ENCODE measurements at places on chromosomes 11 and 22.

DNA sequence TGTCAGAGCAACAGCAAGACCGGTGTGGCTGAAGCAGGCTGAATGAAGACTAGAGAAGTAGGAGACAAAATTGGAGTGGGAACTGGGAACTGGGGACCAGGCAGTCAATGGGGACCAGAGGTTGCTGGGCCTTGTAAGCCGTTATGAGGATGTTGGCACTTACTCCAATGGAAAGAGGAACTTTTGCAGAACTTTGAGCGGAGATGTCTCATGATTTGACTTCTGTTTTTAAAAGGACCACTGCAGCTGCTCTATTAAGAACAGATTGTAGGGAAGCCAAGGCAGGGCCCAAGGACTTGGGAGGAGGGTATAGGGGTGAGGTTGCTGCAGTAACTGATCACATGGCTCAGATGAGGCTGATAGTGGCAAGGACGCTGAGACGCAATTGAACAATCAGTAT, 34.2 kb downstream of the IL18 start:
- no peak for DNase-seq

- no peak for DNase-seq
Observed at GRCh38 chr11:23311986-23312940, 452.0 kb upstream of the CCDC179 start.

GRCh38 chr11:119531056-119531455, 108.1 kb upstream of the THY1 start:
- no peak for DNase-seq

- no peak for DNase-seq
Observed at GRCh38 chr11:63480039-63480438, 10.9 kb downstream of the PLAAT5 start.

- DNase-seq: no peak
Observed at GRCh38 chr22:33409079-33409478, 350.9 kb upstream of the SYN3 start.

DNA sequence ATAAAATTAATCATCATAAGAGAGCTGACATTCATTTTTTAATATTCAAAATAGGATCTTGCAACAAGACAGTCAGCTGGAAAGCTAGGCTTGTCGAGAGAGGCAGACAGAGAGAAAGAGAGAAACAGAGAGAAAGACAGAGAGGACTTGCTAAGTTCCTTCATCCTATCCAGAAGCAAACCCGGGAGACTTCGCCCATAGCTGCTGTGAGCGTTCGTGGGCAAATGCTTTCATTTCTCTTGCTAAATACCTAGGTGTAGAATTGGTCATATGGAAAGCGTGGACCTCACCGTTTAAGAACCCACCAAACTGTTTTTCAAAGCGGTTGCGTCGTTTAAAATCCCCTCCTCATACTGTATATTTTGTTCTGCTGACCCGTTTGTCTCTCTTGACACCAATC, 25.3 kb upstream of the KRTAP5-6 start:
- DNase-seq: no peak

GRCh38 chr11:103170865-103171264, 61.6 kb downstream of the DYNC2H1 start:
- no peak for DNase-seq

DNA sequence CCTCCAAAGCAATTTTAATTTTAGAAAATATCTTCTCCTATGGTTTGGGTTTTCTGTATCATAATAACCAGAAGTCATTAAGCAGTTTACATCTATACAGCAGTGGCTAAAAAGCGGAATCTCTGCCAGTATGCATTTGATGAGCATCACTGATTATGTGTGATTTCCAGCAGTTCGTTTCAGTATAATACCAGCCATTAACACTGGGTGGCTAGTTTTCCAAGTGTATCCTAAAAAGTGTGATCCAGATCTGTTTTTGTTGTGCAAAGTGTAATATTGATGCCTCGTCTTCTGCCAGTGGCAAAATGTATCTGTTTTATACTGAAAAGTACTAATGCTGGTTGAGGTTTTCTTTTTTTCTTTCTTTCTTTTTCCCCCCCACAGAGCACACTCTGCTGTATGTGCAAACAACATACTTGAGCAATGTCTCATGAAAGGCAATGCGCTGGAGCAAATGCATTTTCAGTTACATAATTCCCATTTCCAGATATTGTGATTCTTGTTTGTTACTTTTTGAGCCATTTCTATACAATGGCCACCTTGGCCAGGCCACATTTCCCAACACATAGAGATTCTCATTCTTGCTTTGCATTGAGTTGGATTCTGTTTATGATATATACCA, 64.2 kb downstream of the SLC36A4 start:
- DNase-seq: no peak

- no peak for DNase-seq
Observed at GRCh38 chr11:29119116-29119515, 897.7 kb downstream of the KCNA4 start.

DNA sequence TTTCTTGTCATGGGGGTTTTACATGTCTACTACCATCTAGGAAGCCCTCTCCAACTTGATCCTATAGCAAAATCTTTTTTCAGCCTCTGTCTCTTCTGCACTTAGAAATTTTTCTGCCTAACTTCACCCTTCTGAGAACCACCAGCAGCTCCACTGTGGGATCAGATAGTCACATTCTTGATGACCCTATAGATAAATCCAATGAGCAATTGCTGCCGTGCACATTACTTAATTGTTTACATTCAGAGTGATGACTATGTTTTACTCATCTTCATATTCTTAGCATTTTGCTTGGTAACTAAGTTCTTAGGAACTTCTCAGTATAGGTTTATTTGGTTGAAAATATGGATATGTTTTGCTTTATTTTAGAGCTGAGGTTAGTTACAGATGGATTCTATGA, 12.4 kb upstream of the ETS1 start:
- no peak for DNase-seq

- DNase-seq: no peak
Observed at GRCh38 chr22:50074056-50074455, 11.2 kb downstream of the MLC1 start.

- peak; percentile 27 for DNase-seq
Observed at GRCh38 chr11:16841984-16842383, 103.5 kb downstream of the C11orf58 start.

DNA sequence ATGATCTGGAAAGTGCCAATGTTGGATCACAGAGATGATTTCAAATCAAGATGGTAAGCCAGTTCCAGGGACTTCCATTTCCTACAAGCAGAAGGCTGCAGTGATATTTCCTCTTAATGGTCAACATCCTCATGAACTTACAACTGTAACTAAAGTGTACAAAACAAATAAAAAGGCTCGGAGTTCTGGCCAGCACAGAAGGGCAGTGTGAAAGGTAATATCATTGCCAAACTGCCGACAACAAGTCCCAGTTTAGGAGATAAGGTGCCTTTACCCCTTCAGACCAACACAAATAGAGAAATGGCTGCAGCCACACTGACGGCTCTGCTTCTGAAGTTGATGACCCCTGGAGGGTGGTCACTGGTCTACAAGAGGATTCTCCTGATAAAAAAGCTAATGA, 91.1 kb downstream of the ETS1 start:
- DNase-seq: no peak

DNA sequence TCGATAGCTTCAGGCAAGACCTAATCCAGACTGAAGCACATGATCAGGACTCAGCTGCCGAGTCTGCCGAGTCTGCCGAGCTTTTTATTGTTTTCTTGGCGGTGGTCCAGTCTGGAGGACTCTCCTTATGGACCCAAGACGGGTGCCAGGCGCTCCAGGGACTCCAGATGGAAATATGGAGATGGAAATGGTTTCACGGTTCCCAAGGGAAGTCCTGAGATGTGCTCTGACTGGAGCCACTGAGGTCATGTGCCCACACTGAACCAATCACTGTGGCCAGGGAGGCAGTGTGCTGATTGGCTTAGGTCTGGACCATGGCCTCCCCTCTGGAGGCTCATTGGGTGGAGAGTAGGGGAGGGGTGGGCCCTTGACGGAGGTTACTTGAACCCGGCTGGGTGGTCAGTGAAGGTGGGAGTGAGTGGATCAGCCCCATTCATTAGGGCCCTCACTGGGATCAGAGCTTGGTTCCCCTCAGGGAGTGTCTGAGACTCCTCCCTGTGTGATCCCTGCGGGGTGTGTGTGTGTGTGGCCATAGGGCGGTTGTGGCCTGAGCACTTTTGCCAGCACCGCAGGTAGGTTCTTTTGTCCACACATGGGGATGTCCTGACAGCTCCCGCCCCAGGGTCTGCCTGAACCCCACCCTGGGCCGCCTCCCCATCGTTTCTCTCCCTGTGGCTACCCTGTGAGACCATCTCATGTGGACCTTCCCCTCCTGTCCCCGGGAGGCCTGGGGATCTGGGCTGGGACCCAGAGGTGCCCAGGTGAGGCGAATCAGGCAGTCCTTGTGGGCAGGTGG, 14.0 kb downstream of the RPS6KA4 start:
- no peak for DNase-seq

GRCh38 chr11:106670069-106670468, 348.2 kb downstream of the GUCY1A2 start:
- DNase-seq: no peak

DNA sequence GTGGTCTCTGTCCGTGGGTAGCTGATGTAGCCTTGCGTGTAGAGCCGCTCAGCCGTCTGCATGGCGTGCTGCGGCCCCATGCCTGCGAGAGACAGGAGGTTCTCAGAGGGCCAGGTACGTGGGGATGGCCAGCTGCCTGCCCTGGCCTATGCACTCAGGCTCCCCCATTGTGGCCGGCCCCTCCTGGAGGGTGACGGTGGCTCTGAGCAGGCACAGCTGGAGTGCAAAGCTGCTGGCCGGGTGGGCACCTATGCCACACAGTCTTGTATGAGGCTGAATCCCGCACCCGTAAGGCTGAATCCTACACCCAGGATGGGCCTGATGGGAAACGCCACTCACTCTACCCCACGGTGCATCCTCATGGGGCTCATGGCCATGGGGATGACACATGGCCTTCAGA, 11.6 kb upstream of the PPM1F start:
- no peak for DNase-seq

DNA sequence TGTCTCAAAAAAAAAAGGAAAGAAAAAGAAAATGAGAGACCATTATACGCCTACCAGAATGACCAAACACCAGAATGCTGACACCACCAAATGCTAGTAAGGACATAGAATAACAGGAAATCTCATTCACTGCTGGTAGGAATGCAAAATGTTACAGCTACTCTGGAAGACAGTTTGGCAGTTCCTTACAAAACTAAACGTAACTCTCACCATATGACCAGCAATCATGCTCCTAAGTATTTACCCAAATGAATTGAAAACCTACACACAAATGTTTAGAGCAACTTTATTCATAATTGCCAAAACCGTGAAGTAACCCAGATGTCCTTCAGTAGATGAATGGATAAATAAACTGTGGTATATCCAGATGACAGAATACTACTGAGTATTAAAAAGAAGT, 7.2 kb downstream of the CHKA start:
- DNase-seq: no peak

- no peak for DNase-seq
Observed at GRCh38 chr11:9170450-9170849, 79.1 kb upstream of the SCUBE2 start.

GRCh38 chr11:62391642-62392425, 27.0 kb upstream of the SCGB1A1 start:
- DNase-seq: no peak

DNA sequence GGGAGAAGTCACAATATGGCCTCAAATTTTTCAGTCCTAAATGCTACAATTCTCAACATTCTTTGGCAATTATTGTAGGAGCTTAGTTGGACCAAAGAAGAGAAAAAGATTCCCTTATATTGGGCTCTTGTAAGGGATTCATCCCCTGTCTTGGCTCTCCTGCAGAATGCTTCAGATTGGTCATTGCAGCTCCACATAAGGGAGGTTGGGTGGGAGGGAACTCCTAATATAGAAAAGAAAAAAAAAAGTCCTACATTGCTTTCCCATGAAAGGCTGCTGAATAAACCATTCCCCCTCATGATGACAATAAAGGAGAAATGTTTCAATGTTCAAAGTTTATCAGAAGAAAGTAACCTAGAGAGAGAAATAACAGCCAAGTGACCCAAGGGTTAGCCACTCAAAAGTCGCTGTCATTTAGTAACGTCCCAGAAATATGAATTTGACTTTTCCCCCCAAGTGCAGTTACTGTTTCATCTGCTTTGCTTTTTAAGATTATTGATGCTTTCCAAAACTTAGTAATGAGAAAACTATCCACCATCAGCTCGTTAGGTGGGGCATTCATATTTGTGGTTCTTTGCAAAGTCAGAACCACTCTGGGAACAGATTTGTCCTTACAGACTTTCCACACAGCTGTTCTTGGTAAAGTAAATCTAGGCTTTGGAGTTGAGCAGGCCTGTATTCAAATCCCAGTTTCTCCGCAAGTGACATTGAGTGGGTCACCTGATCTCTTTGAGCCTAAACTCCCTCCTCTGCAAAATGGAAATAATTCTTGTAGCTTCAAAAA, 5.0 kb upstream of the SLC1A2 start:
- DNase-seq: no peak

DNA sequence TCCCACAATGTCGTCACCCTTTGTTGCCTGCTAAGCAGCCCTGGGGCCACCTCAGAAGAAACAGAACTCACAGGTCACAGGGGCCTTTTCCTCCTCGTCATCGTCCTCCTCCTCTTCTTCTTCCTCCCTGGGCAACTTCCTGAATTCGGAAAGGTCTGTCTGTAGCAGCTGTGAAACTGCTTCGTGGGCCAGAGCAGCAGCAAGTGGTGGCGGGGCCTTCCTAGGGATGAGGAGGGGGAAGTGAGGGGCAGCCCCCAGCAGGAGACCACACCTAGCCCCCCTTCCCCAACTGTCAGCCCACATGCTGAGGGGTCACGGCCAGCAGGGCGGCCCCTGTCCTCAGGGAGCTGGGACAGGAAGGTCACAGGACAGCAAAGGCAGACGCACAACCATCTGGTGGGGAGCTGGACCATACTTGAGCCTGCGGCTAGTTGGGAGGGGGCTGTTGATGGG, 13.2 kb downstream of the PPM1F start:
- no peak for DNase-seq

DNA sequence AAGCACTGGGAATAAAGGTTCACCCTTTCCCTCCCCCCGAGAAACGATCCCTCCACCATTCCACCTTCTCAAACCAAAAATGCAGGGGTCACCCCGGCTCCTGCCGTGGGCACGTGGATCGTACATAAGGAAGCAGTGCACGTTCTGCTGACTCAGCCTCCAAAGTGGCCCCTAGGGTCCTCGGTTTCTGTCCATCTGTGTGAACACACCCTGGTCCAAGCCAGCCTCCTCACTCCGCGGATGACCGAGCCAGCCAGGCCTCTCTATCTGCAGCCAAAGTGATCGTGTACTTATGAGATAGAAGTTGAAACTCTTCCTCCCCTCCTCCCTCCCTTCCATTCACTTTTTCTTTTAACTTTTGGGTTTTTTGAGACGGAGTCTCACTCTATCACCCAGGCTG, 16.2 kb downstream of the C11orf24 start:
- DNase-seq: no peak

DNA sequence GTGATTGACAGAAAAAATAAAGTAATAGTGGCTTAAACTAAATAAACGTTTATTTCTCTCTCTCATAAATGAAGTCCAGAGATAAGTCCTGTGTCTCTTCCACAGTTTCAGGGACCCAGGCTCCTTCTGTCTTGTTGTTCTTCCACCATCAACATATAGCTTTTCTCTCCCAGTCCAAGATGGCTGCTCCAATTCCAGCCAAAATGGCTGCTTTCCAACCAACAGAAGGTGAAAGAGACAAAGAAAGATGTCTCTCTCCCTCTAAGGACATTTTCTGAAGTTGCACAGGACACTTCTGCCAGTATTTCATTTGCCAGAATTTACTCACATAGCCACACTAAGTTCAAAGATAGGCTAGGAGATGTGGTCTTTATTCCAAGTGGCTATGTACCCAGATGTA, 9.4 kb upstream of the PLEKHB1 start:
- DNase-seq: no peak

- DNase-seq: no peak
Observed at GRCh38 chr11:64036087-64037026, 626 bp downstream of the FLRT1 start.
